Left renal pelvis (tissue), 4 donors: ENCODE measurements at places on chromosomes 1 and 21.

DNA sequence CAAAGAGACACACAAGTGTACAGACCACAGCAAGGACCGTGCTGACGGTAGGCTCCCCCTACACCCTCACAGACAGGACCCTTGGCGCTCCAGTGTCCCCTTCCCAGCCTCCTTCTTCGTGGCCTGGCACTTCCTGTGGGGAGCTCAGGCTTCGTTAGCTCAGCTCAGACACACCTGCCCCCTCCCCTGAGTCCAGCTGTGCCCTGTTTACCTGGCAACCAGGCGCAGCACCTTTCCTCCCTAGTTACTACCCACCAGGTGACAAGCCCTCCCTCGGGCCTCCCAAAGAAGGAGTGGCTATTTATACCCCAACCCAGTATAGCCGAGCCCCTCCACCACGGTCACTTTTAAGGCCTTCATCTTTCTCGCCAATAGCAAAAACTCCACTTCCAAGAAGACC lies 4.7 kb downstream of the CELF3 start:
- DNase-seq, result no peak

- DNase-seq, result no peak
Observed at GRCh38 chr1:167617153-167618147, 12.6 kb upstream of the RCSD1 start.

- DNase-seq, result no peak
Observed at GRCh38 chr1:116966791-116967190, 34.8 kb upstream of the CD101 start.

DNA sequence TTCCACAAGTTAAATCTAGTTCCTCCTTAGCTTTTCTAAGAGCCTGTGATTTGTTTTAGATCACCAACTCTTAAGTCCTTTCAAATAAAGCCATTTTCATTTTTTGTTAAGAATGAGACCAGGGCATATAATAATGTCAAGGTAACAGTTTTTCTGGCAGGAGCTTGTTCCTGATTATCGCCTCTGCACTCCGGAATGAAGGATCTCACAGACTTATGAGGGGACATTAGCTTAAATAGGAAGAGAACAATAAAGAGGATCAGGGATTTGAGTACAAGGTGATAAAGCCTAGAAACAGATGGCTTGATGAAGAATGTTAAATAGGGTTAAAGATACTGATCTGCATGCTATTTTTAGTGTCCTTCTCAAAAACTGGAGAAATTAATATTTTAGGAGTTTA lies 13.6 kb upstream of the OTUD7B start:
- no peak for DNase-seq

DNA sequence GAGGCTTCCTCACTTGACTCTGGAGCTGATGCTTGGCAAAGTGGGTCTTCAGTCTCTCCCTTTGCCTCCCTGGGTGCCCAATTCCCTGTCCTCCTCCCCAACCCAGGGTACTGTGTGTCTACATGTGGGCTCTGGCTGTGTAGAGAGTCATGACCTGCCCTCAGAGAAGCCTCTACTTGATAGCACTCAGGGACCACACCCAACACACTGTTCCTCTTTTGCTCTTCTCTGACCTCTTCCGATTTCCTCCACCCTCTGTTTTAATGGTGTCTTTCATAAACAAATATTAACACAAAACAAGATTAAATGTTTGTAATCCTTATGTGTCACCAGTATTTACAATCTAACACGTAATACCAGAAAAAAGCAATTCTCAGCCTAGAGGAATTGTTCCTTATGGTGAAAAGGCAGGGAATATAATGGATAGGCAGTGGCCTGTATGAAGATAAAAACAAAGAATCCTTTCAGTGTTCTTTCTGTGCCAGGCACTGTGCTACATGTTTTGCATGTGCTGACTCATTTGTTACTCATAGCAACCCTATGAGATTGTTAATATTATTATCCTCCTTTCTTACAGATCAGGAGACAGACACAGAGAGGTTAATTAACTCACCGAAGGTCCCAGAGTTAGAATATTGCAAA lies 58.2 kb downstream of the HSD3B1 start:
- DNase-seq, result no peak

GRCh38 chr1:167520711-167521206 lies 2.4 kb upstream of the CD247 start:
- no peak for DNase-seq

- DNase-seq, result no peak
Observed at GRCh38 chr1:239537795-239538194, 151.4 kb downstream of the CHRM3 start.

GRCh38 chr1:220219136-220219442 lies 53.2 kb downstream of the RAB3GAP2 start:
- DNase-seq, result no peak

DNA sequence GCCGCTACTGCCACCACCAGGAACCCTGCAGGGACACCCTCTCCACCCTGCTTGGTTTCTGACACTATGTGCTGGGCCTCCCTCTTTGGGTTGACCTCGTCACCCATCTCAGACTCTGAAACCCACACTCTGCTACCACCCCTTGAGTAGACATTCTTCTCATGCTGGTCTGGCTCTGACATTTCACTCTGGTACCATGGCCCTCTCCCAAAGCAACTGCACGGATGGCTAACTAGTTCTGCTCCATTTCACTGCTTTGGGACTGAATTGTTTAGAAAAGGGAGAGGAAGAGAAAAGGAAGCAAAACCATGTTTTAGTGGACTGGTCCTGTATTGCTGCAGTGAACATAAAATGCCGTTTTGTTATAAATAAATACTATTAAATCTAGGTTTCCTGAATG lies 137.8 kb downstream of the KCNK2 start:
- no peak for DNase-seq

DNA sequence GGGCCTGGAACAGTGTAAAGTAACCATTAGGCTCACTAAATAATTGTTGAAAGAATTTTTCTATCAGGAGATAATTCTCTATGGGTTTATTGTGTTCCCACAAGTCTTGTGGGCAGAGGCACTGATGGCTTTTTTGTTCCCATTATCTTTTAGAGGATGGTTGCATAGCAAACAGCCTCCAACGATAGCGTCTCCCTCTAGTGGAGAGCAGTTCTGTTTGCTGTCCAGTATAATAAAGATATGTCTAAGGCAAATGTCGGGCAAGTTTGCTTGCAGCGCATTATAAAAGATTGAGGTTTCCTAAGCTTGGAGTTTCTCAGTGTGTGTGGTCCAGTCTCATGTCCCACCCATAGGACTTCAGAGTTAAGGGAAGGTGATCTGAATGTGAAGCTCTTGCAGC lies 1.3 kb upstream of the SLC6A17 start:
- DNase-seq, result no peak

DNA sequence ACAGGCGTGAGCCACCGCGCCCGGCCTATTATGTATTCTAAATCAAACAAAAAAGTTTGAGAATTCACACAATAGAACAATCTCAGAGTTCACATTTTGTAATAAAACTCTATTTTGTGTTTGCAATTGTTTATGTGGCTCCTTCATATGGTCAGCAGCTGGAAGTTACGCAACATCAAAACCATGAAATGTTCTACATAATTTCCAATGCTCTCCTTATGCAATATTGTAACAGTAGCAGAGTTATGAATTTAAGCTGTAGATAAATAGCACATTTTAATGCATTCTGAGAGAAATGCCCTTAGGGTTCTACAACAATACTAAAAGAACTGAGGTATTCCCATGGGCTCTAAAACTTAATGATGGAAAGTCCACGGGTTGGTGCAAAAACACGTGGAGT lies 62.3 kb upstream of the COL11A1 start:
- no peak for DNase-seq

DNA sequence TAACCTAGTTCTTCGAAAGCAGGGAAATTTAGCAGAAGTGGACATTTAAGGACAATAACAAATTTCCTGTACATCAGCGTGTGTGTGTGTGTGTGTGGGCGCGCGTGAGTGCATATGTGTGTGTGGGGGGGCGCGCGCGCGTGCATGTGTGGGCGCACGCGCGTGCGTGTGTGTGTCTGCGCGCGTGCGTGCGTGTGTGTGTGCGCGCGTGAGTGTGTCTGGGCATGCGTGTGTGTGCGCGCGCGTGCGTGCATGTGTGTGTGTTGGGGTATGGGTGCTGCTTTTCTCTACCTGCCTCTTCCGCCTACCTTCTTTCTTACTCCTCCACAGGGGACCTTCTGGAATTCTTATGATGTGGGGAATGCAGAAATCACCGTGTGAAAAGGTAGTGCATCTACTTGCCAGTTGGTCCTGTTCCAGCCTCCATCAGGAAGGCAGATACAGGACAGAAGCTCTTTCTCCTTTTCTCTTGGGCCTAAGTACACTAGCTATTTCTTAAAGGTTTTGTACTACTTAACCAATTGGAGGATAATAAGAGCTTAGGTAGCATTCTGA lies 165.4 kb upstream of the KCNK2 start:
- no peak for DNase-seq

GRCh38 chr1:119870917-119871596 lies 25.3 kb downstream of the ADAM30 start:
- DNase-seq, result peak; percentile 39

- no peak for DNase-seq
Observed at GRCh38 chr1:28123461-28123961, 35.1 kb upstream of the EYA3 start.

DNA sequence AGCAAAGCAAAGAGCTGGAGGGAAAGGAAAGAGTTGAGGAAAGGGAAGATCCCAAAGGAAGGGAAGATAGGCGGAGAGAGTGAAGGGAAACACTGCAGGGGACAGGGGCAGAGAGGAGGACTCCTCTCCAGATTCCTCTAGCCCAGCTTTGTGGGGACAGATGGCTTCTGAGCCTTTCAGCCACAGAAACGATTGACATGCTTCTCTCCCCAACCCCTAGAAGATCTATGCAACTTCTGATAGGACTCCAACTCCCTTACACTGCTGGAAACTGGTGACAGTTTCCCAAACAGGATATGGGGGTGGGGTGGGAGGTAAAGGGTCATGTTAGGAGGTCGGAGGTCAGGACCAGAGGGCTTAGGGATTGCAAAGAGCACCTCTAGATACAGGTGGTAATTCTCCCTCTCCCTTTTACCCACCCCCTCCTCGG lies 6.5 kb downstream of the MEX3A start:
- no peak for DNase-seq

DNA sequence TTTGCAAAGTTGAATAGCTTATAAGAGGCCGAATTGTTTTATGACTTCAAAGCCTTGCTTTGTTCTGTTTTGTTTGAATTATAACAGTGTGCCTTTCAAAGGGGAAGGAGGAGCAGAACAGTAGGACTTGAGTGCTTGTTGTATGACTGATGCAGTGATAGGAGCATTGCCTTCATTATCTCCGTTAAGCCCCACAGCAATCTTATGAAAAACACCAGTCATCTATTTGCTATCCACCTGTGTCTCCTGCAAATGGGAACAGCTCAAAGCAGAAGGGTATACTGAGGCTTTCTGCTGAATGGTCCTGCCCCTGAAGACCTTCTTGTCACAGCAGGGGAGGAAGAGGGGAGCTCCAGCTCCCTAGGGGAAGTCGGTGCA lies 127.5 kb downstream of the RNF220 start:
- no peak for DNase-seq

- DNase-seq, result no peak
Observed at GRCh38 chr1:235278915-235279292, 49.1 kb downstream of the ARID4B start.

- DNase-seq, result no peak
Observed at GRCh38 chr1:53811414-53811851, 26.7 kb downstream of the NDC1 start.

GRCh38 chr1:154547105-154547732 lies 11.2 kb downstream of the UBE2Q1 start:
- no peak for DNase-seq

- DNase-seq, result no peak
Observed at GRCh38 chr21:17742181-17742580, 77.0 kb downstream of the C21orf91 start.

- no peak for DNase-seq
Observed at GRCh38 chr1:4005431-4005830, 105.4 kb upstream of the C1orf174 start.

- DNase-seq, result no peak
Observed at GRCh38 chr1:6130036-6130435, 50.1 kb downstream of the CHD5 start.

- DNase-seq, result no peak
Observed at GRCh38 chr1:18886003-18886335, 16.4 kb downstream of the ALDH4A1 start.
